Heart right ventricle (tissue), 16 donors: ENCODE measurements at places on chromosomes 6 and 20.

DNA sequence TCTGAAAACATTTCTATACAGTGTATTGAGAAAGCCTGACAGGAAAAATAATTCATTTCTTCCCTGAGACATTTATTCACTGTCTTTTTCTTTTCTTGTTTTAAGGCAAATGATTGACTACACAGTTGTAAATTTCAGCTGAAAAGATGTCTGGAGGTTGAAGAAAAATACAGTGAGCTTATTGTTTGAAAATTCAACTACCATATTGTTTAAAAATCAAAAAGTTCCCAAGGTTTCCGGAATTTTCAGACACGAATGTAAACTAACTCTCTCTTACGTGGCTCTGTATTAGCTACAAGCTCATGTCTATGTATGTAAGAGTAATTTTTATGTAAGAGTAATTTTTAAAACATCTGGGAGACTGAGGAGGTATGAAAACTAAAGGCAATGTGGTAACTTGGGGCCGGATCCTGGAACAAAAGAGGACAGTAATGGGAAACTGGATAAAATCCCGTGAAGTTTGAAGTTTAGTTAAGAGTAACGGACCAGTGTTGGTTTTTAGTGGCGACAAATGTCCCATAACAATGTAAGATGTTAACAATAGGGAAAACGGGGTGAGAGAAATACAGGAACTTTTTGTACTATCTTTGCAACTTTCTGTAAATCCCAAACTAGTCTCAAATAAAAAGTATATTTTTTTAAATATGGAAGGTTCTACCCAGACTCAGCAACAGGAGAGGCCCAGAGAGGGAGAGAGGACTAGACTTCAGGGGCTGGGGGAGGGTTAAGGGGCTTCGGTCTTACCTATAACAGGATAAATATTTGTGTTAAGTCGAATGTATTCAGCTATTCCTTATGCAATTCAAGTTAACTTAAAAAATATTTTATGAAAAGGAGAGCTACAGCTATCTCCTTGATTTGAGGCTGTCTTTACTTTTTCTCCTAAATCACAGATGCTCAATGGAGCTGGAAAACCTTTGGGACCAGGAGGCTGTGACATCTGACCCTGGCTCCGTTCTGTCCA lies 1.3 kb downstream of the PTGIS start:
- DNase-seq = no peak

DNA sequence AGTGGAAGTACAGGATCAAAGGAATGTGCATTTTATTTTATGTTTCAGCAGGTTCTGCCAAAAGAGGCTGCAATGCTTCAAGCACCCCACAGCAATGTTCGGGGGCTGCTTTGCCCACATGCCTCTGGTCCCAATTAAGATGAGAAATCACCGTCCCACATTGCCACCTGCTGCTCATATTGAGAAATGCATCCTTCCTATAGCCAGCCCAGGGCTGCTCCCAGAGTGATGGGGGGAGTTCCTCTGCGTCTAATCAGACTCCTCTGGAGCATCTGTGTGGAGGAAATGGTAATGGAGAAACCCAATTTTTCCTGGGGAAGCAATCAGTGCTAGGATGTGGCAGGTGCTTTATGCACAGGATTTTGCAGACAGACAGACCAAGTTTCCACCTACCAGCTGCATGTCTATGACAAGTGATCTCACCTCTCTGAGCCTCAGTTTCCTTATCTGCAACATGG lies 33.7 kb downstream of the PTGIS start:
- peak; percentile 57 for DNase-seq

DNA sequence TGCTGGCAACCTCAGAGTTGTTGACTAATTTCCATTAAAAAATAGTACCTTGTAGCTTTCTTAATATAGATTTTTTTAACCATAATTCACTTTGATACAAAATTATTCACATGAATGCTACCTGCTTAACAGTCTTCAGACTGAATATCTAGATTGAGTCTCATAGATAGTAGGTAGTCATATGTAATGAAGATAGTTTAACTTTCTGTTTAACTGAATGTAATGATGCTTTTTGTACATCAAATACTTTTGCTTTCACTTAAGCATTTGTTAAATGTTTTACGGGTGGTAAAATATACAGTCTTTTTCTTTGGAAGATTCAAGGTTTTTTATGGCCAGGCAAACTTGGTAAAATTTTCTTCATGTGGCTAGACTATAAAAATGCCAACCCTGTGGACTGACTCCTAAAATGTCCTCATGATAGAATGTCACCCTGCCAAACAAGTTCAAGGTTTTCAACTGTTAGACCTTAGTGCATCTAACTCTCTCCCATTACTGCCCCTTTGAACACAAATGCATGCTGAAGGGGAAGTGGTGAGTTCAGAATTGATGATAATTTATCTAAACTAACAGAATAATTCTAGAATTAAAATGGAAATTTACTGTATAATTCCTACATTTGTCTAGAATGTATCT lies 16.4 kb downstream of the TBPL1 start:
- DNase-seq = no peak

DNA sequence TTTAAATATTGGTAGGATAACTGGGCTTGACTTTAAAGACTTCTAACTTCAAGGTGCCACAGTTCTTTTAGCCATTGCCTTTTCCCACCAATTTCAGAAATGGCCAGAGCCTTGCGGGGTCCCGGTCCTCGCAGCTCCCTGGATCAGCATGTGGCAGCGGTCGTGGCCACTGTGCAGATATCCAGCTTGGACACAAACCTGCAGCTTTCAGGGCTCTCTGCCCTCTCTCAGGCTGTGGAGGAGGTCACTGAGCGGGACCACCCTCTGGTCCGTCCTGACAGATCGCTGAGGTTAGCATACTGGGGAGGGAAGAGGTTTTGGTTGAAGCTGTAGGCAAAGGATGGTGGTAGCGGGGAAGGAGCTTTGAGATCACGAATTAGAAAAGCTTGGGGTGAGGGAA lies 6.4 kb downstream of the CUL9 start:
- no peak for DNase-seq

- DNase-seq = peak; percentile 84
These were observed 699 bp upstream of the HSPA1B start for GRCh38 chr6:31826793-31827285.
